Activated naive CD4-positive, alpha-beta T cell treated with anti-CD3 and anti-CD28 coated beads for 36 hours (primary cell): ENCODE measurements at places on chromosomes 2 and 18. TPM values are rescaled to one million over a fixed set of nuclear protein-coding genes. Genes with fewer than 3 reads are reported as not detected.

DNA sequence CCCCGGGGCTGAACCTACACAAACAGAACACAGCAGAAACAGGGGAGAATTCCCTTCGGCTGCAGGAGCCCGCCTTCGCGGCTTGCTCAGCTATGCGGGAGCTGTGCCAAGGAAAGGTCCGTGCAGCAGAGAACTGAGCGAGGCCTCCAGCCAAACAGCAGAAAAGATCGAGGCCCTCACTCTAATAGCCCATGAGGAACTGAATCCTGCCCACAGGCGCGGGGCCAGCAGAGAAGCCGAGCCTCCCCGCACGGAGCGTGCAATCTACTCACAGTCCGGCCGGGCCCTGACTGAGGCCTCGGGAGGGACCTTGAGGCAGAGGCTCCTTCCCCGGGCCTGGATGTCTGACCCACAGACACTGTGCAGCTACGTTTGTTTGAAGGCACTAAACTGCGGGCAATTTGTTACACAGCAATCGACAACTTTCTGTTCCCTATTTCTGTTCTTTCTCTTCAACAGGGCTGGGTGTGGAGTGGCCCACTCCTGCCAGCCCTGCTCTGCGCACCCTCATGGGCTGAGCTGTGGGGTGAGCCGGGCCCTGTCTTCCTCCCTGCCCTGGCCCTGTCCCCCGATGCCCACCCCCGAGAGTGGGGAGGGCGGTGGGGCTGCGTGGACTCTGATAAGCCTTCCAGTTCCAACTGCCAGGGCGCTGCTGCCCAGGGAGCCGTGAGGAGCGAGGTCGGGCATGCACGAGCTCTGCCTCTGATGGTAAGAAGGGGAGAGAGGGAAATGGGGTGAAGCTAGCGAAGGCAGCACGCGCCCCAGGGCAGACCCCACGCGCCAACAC is 13.7 kb downstream of the HES6 start:
- H3K27ac ChIP-seq: no peak overlapping the region
- no peak for DNase-seq
- no peak overlapping the region for H3K4me3 ChIP-seq
- no peaks in the 10 kb centered on the region for H3K27me3 ChIP-seq
- peaks cover 7% of the 10 kb centered on the region for H3K4me1 ChIP-seq

- H3K27me3 ChIP-seq: no peaks in the 10 kb centered on the region
- no peak overlapping the region for H3K4me3 ChIP-seq
- H3K36me3 ChIP-seq: no peaks in the 10 kb centered on the region
- H3K27ac ChIP-seq: no peak overlapping the region
These were observed 31.3 kb upstream of the RAPGEF4 start for GRCh38 chr2:172704072-172704936.

DNA sequence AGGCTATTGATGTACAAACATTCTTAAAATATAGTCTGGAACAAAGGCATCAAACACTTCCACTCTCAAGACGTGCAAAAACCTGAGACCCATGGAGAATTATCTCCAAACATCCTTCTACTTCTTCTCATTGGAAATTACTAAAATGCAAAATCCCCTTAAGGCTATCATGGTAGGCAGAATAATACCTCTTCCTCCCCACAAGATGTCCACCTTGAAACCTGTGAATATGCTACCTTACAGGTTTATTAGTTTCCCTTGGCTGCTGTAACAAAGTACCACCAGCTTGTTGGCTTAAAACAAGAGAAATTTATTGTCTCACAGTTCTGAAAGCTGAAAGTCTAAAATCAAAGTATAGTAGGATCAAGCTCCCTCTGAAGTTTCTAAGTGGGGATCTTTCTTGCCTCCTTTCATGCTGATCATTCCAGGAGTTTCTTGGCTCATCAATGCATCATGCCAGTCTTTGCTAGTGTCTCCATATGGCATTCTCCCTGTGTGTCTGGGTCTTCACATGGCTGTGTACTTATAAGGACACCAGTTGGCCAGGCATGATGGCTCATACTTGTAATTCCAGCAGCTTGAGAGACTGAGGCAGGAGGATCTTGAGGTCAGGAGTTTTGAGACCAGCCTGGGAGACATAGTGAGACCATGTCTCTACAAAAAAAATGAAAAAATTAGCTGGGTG is 163.7 kb upstream of the NCK2 start:
- H3K27me3 ChIP-seq: no peaks in the 10 kb centered on the region
- H3K27ac ChIP-seq: no peak overlapping the region
- H3K4me1 ChIP-seq: peaks cover 42% of the 10 kb centered on the region
- no peak overlapping the region for H3K4me3 ChIP-seq
- H3K36me3 ChIP-seq: no peaks in the 10 kb centered on the region
- no peak for DNase-seq

GRCh38 chr2:31429759-31430438 is 15.4 kb upstream of the XDH start:
- DNase-seq: peak; percentile 60
- H3K27ac ChIP-seq: no peak overlapping the region
- peaks cover 15% of the 10 kb centered on the region for H3K4me1 ChIP-seq
- H3K27me3 ChIP-seq: peaks cover 23% of the 10 kb centered on the region
- H3K4me3 ChIP-seq: no peak overlapping the region

DNA sequence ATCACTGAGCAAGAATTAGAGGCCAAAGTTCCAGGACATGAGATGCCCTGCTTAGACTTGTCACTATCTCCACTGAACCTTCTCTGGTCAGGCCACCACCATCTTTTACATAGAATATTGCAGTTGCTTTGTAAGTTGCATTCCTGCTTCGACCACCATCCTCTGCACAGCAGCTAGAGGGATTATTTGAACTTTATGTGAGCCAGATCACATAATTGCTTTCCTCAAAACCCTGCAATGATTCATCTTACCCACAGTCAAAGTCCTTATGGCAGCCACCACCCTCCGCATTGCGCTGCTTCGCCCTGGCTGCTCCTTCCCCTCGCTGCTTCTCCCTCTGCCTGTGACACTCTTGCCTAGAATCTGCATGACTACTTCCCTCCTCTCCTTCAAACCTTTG is 111.3 kb downstream of the EML6 start:
- no peak for DNase-seq
- H3K36me3 ChIP-seq: no peaks in the 10 kb centered on the region

DNA sequence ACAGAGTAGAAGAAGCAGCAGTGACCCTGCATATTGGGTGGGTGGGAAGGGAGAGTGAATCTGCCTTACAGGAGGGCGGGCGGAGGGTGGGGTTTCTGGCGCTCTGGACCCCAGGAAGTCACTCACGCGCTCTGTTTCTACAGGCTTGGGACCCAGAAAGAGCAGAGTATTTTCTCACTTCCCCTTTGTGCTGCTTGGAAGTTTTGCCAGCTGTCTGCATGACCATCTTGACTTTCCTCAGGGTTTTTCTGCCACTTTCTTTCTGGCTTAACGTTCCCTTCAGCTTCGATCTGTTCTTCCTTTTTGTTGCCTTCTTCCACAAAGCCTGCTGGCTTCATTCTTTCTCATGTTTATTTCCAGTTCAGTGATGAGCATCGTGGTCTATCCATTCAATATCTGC is 383.1 kb downstream of the GALR1 start:
- no peak overlapping the region for H3K27ac ChIP-seq
- no peaks in the 10 kb centered on the region for H3K4me1 ChIP-seq
- H3K27me3 ChIP-seq: peaks cover 16% of the 10 kb centered on the region
- H3K36me3 ChIP-seq: no peaks in the 10 kb centered on the region
- DNase-seq: no peak

- no peaks in the 10 kb centered on the region for H3K27me3 ChIP-seq
- H3K4me3 ChIP-seq: no peak overlapping the region
- peaks cover 19% of the 10 kb centered on the region for H3K36me3 ChIP-seq
- no peak overlapping the region for H3K27ac ChIP-seq
- H3K4me1 ChIP-seq: peaks cover 28% of the 10 kb centered on the region
These were observed 3.5 kb downstream of the AAMP start for GRCh38 chr2:218266316-218266979.

DNA sequence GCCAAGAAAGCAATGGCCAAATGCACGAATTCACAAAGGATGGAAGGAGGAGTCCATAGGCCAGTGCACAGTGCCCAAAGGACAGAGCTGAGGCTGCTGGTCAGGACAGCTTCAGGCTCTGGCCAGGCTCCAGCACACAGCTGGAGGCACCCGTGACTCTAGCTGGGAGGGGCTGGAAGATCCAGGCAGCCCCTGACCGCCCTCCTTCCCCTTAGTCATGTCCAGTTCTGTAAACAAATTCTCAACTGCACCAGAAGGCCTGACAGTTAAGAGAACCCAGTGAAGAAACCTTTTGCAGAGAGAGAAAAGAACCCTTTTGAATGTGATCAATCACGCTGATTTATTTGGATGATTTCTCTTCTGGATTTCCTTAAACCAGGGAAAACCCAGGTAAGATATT is 7.7 kb upstream of the YWHAQ start:
- DNase-seq: no peak
- no peak overlapping the region for H3K27ac ChIP-seq
- H3K27me3 ChIP-seq: no peaks in the 10 kb centered on the region
- H3K36me3 ChIP-seq: no peaks in the 10 kb centered on the region
- H3K4me3 ChIP-seq: no peak overlapping the region

GRCh38 chr2:237289139-237289538 is 124.8 kb downstream of the COL6A3 start:
- peaks cover 9% of the 10 kb centered on the region for H3K4me1 ChIP-seq
- peaks cover 29% of the 10 kb centered on the region for H3K27me3 ChIP-seq
- no peak overlapping the region for H3K27ac ChIP-seq
- DNase-seq: no peak
- H3K4me3 ChIP-seq: no peak overlapping the region
- H3K36me3 ChIP-seq: no peaks in the 10 kb centered on the region

GRCh38 chr2:186780701-186781316 is 68.2 kb downstream of the ZSWIM2 start:
- H3K4me3 ChIP-seq: no peak overlapping the region
- no peaks in the 10 kb centered on the region for H3K36me3 ChIP-seq
- DNase-seq: no peak
- H3K27me3 ChIP-seq: peaks cover 4% of the 10 kb centered on the region
- no peak overlapping the region for H3K27ac ChIP-seq

- H3K27me3 ChIP-seq: no peaks in the 10 kb centered on the region
- H3K4me1 ChIP-seq: peaks cover 87% of the 10 kb centered on the region
- DNase-seq: no peak
- H3K4me3 ChIP-seq: peak overlapping the region; percentile 62
These were observed 15.6 kb upstream of the CYTIP start for GRCh38 chr2:157459486-157459885.

DNA sequence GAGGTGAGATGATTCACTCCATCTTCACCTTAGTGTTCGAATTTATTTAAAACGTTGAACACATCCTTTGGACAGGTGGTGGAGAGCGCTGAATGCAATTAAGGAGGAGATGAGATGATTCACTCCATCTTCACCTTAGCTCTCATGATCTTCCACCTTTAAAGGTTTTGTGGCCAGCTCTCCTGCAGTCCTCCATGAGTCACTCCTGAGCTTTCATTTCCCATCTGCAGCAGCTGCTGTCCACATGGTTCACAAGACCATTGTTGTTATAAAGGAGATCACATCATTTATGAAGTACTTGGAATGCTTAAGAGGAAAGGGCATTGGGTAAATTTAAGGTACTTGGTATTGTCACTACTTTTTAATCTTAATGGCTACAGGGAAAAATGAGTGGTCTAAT is 298.5 kb downstream of the PAX3 start:
- no peaks in the 10 kb centered on the region for H3K36me3 ChIP-seq
- no peaks in the 10 kb centered on the region for H3K27me3 ChIP-seq
- H3K4me3 ChIP-seq: no peak overlapping the region
- no peaks in the 10 kb centered on the region for H3K4me1 ChIP-seq
- no peak for DNase-seq

DNA sequence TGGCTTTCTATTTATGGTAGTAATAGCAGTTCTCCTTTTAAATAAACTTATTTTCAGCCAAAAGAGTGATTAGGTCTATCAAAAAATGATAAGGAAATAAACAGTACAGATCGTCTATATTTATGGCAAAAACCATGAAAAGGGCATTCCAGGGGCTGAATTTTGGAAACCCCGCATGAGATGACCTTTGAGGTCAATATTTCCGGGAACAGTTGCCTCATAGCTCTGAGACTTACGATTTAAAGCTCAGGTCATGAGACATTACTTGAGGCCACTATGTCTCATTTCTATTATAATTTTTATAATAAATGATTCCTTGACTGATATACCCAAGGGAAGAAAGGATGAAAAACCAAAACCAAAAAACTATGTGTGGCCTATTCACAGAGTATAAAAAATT is 101.1 kb downstream of the LDLRAD4 start:
- H3K4me1 ChIP-seq: peaks cover 2% of the 10 kb centered on the region
- no peak for DNase-seq
- H3K27me3 ChIP-seq: no peaks in the 10 kb centered on the region
- no peak overlapping the region for H3K4me3 ChIP-seq

- H3K27me3 ChIP-seq: no peaks in the 10 kb centered on the region
- no peak overlapping the region for H3K27ac ChIP-seq
- H3K4me1 ChIP-seq: no peaks in the 10 kb centered on the region
- DNase-seq: no peak
- H3K36me3 ChIP-seq: no peaks in the 10 kb centered on the region
- no peak overlapping the region for H3K4me3 ChIP-seq
These were observed 74.2 kb downstream of the TNS1 start for GRCh38 chr2:217928324-217929181.

DNA sequence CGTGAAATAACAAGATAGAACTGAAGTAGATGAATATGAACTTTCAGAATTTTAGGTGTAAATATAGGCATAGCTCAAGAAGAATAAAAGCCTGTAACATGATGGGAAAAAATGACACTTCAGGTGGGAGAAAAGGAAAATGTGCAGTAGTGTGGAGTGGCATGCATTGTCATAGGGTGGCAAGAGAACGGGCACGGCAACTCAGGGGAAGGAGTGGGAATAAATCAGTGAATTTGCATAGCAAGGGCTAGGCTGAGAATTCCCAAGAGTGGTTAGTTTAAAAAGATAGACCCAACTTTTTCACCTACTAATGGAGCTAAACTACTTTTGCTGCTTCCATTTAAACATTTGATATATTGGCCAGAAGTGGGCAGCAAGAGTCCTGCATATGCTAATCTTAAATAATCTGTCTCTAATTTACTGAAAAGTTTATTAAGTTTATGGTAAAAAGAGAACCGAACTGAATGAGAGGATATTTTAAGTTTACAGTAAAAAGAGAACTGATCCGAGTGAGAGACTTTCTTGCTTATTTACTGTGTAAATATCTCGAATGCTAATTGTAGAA is 228.1 kb downstream of the CTNNA2 start:
- no peak for DNase-seq
- H3K27ac ChIP-seq: no peak overlapping the region
- no peak overlapping the region for H3K4me3 ChIP-seq

DNA sequence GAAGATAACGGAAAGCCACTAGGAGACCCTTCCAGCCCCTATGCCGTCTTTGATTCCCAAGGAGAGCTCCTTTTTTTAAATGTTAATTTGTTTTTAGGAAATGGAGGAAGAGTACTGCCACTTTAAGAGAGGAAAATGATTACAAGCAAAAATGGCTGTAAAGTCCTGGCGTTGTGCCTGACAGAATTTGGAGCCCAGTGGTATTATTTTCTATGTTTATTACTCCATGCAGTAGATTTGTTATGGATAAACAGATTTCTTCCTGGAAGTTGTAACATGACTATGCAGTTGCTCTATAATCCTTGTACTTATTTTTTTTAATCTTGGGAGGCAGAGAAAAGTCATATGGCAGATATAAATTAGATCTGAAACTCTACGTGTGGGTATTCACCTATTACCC is 141.3 kb downstream of the GBX2 start:
- no peak overlapping the region for H3K4me3 ChIP-seq
- no peaks in the 10 kb centered on the region for H3K36me3 ChIP-seq
- no peaks in the 10 kb centered on the region for H3K4me1 ChIP-seq
- H3K27me3 ChIP-seq: no peaks in the 10 kb centered on the region

G6PC2 gene
- total RNA-seq: not detected

ACMSD gene
- total RNA-seq: not detected

CYRIA gene
- 1.2 TPM for total RNA-seq

ACOXL gene
- not detected for total RNA-seq

ATP6V1C2 gene
- total RNA-seq: not detected

PASK gene
- 71.5 TPM for total RNA-seq

PRLH gene
- not detected for total RNA-seq

LYPD6 gene
- not detected for total RNA-seq

SP9 gene
- not detected for total RNA-seq

LINC00305 gene
- total RNA-seq: not detected

C18orf54 gene
- 10.2 TPM for total RNA-seq
